Type B pancreatic cell (in vitro differentiated cells): ENCODE measurements at places on chromosomes 2 and 18. TPM values are rescaled to one million over a fixed set of nuclear protein-coding genes. Genes with fewer than 3 reads are reported as not detected.

Gene TNFAIP6
- 0.87 TPM in 1 of 2 replicates, not detected in the other for total RNA-seq

Gene CCDC141
- total RNA-seq = 4.0 and 4.4 TPM in 2 replicates

Gene OTX1
- total RNA-seq = 10.4 and 31.9 TPM in 2 replicates

Gene ZNF516
- total RNA-seq = 34.1 and 71.2 TPM in 2 replicates

Gene CCDC121
- total RNA-seq = 5.5 and 5.6 TPM in 2 replicates

Gene TSGA10
- 7.4 and 10.9 TPM in 2 replicates for total RNA-seq

DNA sequence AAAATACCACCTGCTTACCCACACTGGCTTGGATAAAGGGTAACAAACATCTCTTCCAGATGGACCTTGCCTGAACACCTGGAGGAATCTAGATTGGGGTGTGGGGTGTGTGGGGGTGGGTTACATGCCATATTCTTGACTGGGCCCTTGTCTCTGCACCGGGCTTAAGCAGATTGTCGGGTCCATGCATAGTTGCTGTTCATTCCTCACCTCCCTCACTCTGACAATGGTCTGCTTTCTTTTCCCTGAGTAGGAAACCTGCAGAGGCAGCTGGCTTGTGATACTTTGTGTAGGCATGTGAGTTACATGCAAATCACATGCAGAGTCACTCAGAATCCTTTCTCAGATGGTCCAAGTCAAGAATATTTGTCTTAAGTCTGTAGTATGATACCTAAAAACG is 112.8 kb upstream of the GLS start:
- peaks cover 18% of the 10 kb centered on the region for H3K4me1 ChIP-seq
- H3K4me3 ChIP-seq = no peak overlapping the region
- H3K27ac ChIP-seq = no peak overlapping the region
- peaks cover 3% of the 10 kb centered on the region for H3K27me3 ChIP-seq
- no peaks in the 10 kb centered on the region for H3K36me3 ChIP-seq

GRCh38 chr18:23133860-23134779 is 1.2 kb upstream of the CABLES1 start:
- peak overlapping the region; percentile 85 for H3K27ac ChIP-seq
- H3K4me1 ChIP-seq = peaks cover 37% of the 10 kb centered on the region
- no peaks in the 10 kb centered on the region for H3K36me3 ChIP-seq
- H3K27me3 ChIP-seq = peaks cover 38% of the 10 kb centered on the region

- H3K4me1 ChIP-seq = peaks cover 8% of the 10 kb centered on the region
- no peak overlapping the region for H3K27ac ChIP-seq
- H3K4me3 ChIP-seq = no peak overlapping the region
- H3K27me3 ChIP-seq = no peaks in the 10 kb centered on the region
- DNase-seq = no peak
Observed at GRCh38 chr18:62898359-62898758, 183.0 kb downstream of the PHLPP1 start.

DNA sequence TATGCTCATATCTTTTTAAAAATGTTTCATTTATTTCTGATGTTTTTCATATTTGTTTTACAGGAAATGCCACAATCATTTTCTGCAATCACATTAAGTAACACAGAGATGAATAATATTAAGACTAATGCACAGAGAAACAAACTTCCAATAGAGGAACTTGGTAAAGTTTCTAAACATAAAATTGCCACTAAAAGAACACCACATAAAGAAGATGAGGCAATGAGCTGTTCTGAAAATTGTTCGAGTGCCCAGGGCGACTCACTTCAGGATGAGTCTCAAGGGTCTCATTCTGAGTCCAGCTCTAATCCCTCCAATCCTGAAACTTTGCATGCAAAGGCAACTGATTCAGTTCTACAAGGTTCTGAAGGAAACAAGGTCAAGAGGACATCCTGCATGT is 70.4 kb downstream of the APLF start:
- H3K36me3 ChIP-seq = no peaks in the 10 kb centered on the region
- no peaks in the 10 kb centered on the region for H3K4me1 ChIP-seq
- no peak for DNase-seq
- H3K4me3 ChIP-seq = no peak overlapping the region
- H3K27me3 ChIP-seq = no peaks in the 10 kb centered on the region
- H3K27ac ChIP-seq = no peak overlapping the region

DNA sequence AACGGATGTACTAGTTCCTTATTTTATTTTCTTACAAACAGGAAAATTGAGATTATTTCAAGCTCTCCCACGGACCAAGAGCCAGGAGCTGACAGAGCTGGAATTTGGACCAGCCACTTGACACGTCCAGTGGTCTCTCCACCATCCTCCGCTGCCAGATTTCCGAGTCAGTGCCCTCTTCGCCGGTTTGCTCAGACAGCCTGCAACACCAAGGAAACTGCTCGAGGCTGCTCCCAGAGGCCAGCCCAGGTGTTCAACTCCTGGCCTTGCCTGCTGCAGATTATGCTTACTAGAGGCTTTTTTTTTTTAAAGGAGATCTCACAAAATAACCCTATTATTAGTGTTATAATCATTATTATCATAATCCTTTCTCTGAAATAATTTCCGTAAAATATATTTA is 779.8 kb downstream of the RNF144A start:
- H3K4me1 ChIP-seq = peaks cover 5% of the 10 kb centered on the region
- no peaks in the 10 kb centered on the region for H3K36me3 ChIP-seq
- no peak overlapping the region for H3K4me3 ChIP-seq
- no peak for DNase-seq
- no peak overlapping the region for H3K27ac ChIP-seq

- no peaks in the 10 kb centered on the region for H3K36me3 ChIP-seq
- H3K27me3 ChIP-seq = no peaks in the 10 kb centered on the region
- H3K27ac ChIP-seq = no peak overlapping the region
Observed at GRCh38 chr2:41535575-41535974, 512.2 kb upstream of the PKDCC start.

GRCh38 chr18:57618910-57619309 is 2.7 kb downstream of the NARS1 start:
- DNase-seq = no peak
- no peak overlapping the region for H3K27ac ChIP-seq
- H3K4me1 ChIP-seq = peaks cover 11% of the 10 kb centered on the region
- peaks cover 13% of the 10 kb centered on the region for H3K36me3 ChIP-seq
- no peaks in the 10 kb centered on the region for H3K27me3 ChIP-seq

- peaks cover 13% of the 10 kb centered on the region for H3K27me3 ChIP-seq
- H3K36me3 ChIP-seq = no peaks in the 10 kb centered on the region
- no peak overlapping the region for H3K4me3 ChIP-seq
Observed at GRCh38 chr18:78873926-78874500, 105.6 kb upstream of the SALL3 start.

- H3K4me3 ChIP-seq = no peak overlapping the region
- H3K4me1 ChIP-seq = peaks cover 44% of the 10 kb centered on the region
- no peaks in the 10 kb centered on the region for H3K27me3 ChIP-seq
Observed at GRCh38 chr2:205609113-205609512, 73.2 kb upstream of the NRP2 start.

DNA sequence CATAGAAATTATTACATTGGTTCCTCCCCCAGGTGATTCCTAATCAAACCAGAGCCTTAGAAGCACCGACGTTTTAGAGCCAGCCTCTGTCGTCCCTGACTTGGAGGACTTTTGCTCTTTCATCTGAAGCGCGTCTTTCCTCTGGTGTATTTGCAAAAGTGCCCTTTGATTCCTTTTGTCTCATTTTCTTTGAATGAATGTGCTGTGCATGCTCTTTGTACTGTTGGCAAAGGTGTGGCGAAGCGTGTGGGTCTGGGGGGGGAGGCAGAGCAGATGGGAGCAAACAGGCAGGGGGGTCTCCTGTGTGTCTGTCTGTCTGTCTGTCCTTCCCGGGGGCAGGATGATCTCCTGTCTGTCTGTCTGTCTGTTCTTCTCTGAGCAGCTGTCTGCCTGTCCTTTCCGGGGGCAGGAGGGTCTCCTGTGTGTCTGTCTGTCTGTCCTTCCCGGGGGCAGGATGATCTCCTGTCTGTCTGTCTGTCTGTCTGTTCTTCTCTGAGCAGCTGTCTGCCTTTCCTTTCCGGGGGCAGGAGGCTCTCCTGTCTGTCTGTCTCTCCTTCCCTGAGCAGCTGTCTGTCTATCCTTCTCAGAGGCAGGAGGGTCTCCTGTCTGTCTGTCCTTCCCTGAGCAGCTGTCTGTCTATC is 205.5 kb upstream of the MYT1L start:
- no peak for DNase-seq
- H3K4me1 ChIP-seq = peaks cover 6% of the 10 kb centered on the region
- H3K27me3 ChIP-seq = peaks cover 22% of the 10 kb centered on the region
- no peaks in the 10 kb centered on the region for H3K36me3 ChIP-seq

- no peaks in the 10 kb centered on the region for H3K36me3 ChIP-seq
- H3K4me3 ChIP-seq = no peak overlapping the region
- H3K4me1 ChIP-seq = peaks cover 3% of the 10 kb centered on the region
- no peak for DNase-seq
- H3K27me3 ChIP-seq = no peaks in the 10 kb centered on the region
- H3K27ac ChIP-seq = no peak overlapping the region
Observed at GRCh38 chr2:234821946-234822475, 129.8 kb upstream of the SH3BP4 start.

GRCh38 chr2:106970471-106971261 is 84.7 kb upstream of the ST6GAL2 start:
- DNase-seq = no peak
- H3K36me3 ChIP-seq = no peaks in the 10 kb centered on the region
- peaks cover 7% of the 10 kb centered on the region for H3K27me3 ChIP-seq
- no peak overlapping the region for H3K27ac ChIP-seq
- no peak overlapping the region for H3K4me3 ChIP-seq

- DNase-seq = no peak
- H3K4me1 ChIP-seq = peaks cover 23% of the 10 kb centered on the region
- H3K27me3 ChIP-seq = no peaks in the 10 kb centered on the region
- no peak overlapping the region for H3K4me3 ChIP-seq
Observed at GRCh38 chr2:202157211-202157990, 81.0 kb downstream of the SUMO1 start.

DNA sequence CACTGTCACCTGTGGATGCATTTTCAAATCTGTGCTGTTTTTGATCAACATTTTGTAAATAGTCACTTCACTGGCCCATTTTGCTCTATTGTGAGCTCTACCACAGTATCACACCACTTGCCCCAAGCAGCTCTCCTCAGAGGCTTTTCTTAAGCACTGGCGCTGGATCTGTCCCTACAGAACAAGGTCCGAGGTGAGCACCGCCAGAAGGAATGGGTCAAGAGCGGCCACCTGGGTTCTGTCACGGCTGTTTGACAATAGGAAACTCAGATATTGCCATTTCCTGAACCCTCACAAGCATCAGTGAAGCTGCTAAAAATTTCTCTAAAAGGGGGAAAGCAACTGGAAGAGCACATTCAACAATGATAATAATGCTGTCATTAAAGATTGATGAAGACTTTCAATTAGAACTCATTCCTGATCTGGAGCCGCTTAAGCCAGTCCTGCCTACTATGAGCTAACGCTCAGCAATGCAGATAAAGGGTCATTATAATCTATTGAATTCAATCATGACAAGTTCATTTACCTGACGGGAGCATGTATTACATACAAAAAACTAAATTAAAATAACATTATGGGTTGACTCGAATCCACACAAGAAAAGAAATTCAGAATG is 514.0 kb downstream of the GALR1 start:
- H3K36me3 ChIP-seq = no peaks in the 10 kb centered on the region
- H3K27ac ChIP-seq = no peak overlapping the region
- peaks cover 59% of the 10 kb centered on the region for H3K27me3 ChIP-seq
- no peak overlapping the region for H3K4me3 ChIP-seq
- H3K4me1 ChIP-seq = no peaks in the 10 kb centered on the region

- DNase-seq = no peak
- no peaks in the 10 kb centered on the region for H3K36me3 ChIP-seq
- peaks cover 5% of the 10 kb centered on the region for H3K4me1 ChIP-seq
- no peak overlapping the region for H3K4me3 ChIP-seq
- peaks cover 9% of the 10 kb centered on the region for H3K27me3 ChIP-seq
Observed at GRCh38 chr2:145380436-145381017, 860.6 kb upstream of the ZEB2 start.

DNA sequence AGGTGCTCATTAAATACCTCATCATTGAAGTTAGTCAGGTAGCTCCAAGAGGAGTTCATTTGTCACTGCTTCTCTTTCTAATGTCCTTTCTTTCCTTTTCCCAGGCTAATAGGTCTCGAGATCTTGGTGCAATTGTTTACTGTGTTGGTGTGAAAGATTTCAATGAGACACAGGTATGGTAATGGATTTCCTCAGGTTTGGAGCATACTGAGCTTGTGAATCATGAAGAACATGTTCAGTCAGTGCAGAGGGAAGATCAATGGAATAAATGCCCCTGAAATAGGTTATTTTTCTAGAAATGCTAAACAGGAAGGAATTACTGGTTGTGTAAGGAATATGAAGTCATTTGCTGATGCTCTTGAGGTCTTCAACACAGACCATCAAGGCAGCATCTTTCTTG is 62.5 kb downstream of the ANTXR1 start:
- H3K27me3 ChIP-seq = no peaks in the 10 kb centered on the region
- H3K36me3 ChIP-seq = peaks cover 36% of the 10 kb centered on the region
- no peak for DNase-seq
- H3K4me1 ChIP-seq = no peaks in the 10 kb centered on the region
- no peak overlapping the region for H3K4me3 ChIP-seq

- peaks cover 24% of the 10 kb centered on the region for H3K36me3 ChIP-seq
- DNase-seq = no peak
- H3K4me1 ChIP-seq = peaks cover 13% of the 10 kb centered on the region
- H3K27me3 ChIP-seq = no peaks in the 10 kb centered on the region
- no peak overlapping the region for H3K27ac ChIP-seq
Observed at GRCh38 chr2:171852366-171852888, 41.6 kb downstream of the SLC25A12 start.

DNA sequence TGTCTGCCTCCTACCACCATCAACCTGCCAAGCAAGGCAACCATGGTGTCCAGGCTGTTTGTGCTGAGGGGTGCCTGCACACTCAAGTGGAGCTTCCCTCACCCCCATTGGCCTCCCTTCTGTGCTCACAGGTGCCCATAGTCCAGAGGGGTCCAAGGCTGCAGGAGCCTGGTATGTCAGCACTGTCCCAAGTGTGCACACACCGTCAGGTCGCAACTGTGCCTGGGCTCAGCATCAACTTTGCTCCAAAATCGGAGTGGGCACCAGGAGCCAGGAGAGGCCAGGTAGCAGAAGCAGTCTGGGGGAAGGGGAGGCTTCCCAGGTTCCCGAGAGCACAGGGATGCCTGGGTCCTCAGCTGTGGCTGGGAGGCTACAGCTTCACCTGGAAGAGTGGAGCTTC is 1528.2 kb upstream of the SLC39A10 start:
- no peak for DNase-seq
- no peak overlapping the region for H3K4me3 ChIP-seq
- H3K4me1 ChIP-seq = no peaks in the 10 kb centered on the region
- no peaks in the 10 kb centered on the region for H3K36me3 ChIP-seq

DNA sequence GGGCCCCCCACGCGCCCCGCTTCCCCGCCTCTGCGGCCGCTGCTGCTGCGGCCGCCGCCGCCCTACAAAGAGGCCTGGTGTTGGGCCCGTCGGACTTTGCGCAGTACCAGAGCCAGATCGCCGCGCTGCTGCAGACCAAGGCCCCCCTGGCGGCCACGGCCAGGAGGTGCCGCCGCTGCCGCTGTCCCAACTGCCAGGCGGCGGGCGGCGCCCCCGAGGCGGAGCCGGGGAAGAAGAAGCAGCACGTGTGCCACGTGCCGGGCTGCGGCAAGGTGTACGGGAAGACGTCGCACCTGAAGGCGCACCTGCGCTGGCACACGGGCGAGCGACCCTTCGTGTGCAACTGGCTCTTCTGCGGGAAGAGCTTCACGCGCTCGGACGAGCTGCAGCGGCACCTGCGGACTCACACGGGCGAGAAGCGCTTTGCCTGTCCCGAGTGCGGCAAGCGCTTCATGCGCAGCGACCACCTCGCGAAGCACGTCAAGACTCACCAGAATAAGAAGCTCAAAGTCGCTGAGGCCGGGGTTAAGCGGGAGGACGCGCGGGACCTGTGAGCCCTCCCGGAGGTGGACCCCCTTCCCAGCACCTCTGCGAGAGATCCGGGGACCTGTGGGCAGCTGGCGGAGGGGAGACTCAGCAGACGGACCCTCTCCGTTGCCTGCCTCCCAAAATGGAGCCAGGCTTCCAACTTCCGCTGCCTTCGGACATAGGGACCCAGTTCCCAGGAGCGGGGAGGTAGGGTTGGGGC is 1.9 kb downstream of the SP5 start:
- peak overlapping the region; percentile 76 for H3K4me3 ChIP-seq
- peaks cover 77% of the 10 kb centered on the region for H3K27me3 ChIP-seq
- peaks cover 10% of the 10 kb centered on the region for H3K4me1 ChIP-seq
